SK-N-SH (cell line): ENCODE measurements at places on chromosomes 6 and 20.

DNA sequence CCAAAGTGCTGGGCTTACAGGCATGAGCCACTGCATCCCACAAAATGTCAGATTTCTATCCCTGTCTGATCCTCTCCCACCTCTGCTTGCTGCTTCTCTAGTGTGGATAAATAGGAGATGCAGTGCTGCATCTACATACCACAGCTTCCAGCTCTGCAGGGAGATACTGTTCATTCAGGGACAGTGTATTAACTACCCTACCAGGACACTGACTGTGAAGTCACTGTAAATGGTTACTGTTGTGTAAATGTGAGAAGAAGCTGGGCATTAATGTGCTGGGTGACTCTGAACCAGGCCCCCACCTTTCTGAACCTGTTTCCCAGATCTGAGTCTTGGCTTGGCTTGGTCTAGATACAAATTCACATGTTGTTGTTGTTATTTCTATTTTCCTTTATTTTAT is 488.6 kb upstream of the SULF2 start:
- DNase-seq: no peak

- peak; percentile 63 for DNase-seq
Measured at GRCh38 chr6:17156112-17156921, 54.5 kb downstream of the STMND1 start.

DNA sequence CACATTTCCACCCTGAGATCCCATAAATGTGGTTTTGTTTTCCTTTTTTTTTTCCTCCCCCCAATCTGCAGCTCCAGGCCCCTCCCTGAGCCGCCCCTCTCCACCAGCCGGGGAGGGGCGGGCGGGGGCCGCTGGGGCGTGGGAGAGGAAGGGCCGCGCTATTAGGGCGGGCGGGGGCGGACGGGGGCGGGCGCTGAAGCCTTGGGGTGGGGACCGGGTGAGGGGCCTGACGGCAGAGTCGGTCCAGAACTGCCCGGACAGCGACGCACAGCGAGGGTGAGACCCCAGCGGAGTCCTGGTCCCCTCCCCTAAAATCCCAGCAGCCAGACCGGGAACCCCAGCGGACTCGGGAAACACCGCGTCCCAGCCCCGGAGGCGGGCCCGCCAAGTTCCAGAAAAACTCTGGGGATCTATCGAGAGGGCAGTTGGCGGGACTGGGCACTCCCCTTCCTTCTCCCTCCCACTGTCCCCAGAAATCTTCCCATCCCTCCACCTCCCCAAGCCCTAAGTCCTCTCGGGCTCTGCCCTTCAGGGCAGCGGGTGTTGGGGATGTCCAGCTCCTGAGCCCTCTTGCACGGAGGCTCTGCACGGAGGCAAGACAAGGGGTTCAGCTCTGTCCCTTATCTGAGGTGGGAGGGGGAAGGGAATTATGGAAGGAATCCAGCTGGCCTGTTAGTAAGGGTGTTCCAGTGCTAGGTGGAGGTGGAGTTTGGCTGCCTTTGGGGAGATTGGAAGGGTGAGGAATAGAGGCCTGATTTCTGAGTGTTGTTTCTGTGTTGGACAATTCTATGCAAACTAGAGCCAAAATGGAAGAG is at the start of gene PRICKLE4:
TSS of gene PRICKLE4 (plus strand) at position 232 of the 815 bp plus-strand sequence. CDS start 2,692 bp downstream, outside the sequence.
- peak; percentile 71 for DNase-seq

GRCh38 chr6:25547797-25548196 is 104.2 kb upstream of the SCGN start:
- no peak for DNase-seq

- peak; percentile 24 for DNase-seq
Measured at GRCh38 chr20:63529180-63529860, 7.9 kb downstream of the PTK6 start.

DNA sequence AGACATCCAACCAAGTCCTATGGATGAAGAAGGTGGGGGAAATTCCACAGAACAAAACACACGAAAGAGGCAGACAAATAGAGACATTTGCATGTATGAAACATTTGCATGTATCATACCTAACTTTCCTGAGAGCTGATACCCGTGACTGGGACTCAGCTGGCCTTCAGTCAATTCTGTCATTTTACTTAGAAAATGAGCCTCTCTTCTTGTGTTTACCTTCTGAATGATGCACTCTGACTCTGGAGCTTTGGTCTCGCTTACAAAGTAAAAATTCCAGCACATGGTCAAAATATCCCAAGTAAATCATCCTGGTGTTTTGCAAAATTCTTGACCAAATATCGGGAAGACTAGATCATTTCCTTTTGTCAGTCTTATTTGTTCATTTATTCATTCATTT is 46.9 kb downstream of the MMUT start:
- DNase-seq: no peak

- DNase-seq: no peak
Measured at GRCh38 chr6:116840091-116840490, 11.2 kb upstream of the GPRC6A start.
